CD4-positive, alpha-beta T cell treated with Interleukin-17A for 1 hour (primary cell): ENCODE measurements at places on chromosomes 4 and X.
A peak's percentile ranks its signal among the peaks of the same experiment; 100 is the strongest.

- DNase-seq, result no peak
These were observed 40.7 kb downstream of the ANXA3 start for GRCh38 chr4:78592088-78592783.

- DNase-seq, result no peak
These were observed 26.2 kb upstream of the MXD4 start for GRCh38 chr4:2288051-2288541.

DNA sequence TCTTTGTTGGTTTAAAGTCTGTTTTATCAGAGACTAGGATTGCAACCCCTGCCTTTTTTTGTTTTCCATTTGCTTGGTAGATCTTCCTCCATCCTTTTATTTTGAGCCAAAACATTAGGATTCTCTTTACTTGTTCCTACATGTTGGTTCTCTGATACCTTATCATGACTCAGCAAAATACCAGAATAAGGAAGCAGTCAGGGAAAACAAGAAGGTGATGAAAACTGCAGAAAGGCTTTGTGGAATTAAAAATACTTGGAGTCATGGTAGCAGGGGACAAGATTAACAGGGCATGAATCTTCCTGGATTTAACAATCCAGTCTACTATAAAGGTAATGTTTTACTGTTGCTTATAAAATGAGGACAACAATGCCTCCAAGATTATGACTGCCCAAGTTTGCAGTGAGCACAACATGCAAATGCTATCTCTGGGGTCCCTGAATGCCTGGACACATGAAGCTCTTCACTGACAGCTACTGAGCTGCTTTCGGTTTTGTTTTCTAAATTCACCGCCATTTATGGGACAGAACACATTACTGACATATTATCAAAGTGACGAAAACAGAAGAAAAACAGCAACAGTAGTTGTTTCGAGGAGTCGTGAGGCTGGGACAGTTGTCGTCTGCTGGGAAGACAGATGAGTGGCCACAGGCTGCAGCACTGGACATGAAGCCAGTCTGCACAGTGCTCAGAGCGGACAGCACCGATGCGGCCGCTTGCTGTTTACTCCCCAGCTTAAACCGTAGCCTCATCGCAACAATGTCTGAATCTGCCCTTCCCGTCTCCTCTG lies 174.5 kb upstream of the DKK2 start:
- DNase-seq, result no peak

- no peak for DNase-seq
These were observed 177.7 kb downstream of the RBM46 start for GRCh38 chr4:154958621-154959358.

GRCh38 chr4:85777908-85778631 lies 303.1 kb downstream of the ARHGAP24 start:
- DNase-seq, result no peak

DNA sequence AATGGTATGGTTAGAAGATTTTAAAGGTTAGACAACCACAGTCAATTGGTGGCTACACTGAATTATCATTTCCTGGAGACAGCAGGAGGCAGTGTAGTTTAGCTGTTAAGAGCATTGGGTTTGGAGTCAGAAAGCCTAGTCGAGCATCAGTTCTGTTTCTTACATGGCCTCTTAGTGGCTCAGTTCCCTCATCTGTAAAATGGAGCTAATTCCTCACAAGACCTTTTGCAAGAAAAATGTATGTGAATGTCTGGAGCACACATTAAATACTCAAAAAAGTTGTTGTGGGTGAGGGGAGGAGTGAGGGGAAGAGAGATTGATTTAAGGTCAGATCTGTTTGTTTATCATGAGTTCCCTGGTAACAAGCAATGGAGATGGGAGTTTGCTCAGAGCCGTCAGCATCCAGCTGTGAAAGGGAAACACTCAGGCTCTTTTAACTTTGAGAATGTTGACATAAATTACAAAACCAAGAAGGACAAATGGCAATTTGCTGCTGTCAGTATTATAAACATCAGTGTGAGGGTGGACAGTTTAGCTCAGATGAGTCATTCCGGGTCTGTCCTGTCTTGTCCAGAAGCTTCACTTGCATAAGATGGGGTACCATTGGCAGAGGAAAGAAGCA lies 98.2 kb upstream of the PGRMC2 start:
- DNase-seq, result no peak

- peak; percentile 16 for DNase-seq
These were observed 721 bp upstream of the MAOA start for GRCh38 chrX:43655151-43656004.

DNA sequence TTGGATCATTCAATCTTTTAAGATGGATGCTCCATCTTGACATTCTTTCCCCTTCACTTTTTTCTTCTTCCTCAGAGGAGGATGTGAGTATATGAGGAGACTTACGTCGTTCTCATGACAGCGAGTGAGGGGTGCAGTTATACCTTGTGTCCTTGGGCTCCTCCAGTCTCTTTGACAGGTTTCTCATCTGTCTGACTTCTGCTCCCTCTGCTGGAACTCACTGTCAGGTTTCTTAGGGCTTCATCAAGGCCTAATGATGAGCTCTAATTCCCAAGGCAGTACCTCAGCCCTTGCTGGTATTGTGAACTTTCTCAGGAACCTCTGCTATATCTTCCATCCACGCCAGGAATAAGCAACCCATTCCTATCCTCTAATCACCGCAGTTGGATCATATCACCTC lies 237.8 kb upstream of the ADGRL3 start:
- DNase-seq, result no peak
